ENCODE measurements at places on chromosomes 1 and 21.

GRCh38 chr1:219931033-219931432 is 2.7 kb upstream of the SLC30A10 start:
- DNase-seq: no peak

DNA sequence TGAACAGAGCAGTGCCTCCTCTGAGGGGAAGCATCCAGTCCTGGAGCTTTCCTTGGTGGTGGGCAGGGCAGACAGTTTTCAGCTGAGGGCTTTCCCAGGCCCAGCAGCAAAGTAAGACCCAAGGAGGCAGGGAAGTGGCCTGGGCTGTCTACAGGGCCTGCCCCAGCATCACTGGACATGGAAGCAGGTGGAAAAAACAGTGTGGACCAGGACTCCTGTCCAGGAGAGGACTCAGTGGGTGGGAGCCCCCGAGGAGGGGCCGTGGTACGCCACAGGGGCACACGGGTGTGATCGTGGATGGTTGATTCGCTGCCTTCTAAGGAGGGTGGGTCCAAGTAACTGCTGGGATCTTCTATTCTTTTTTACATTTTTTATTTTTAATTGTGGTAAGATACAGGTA is 387.6 kb downstream of the KIF26B start:
- DNase-seq: no peak

GRCh38 chr1:91736715-91737615 is 149.0 kb downstream of the TGFBR3 start:
- peak; percentile 94 for DNase-seq

DNA sequence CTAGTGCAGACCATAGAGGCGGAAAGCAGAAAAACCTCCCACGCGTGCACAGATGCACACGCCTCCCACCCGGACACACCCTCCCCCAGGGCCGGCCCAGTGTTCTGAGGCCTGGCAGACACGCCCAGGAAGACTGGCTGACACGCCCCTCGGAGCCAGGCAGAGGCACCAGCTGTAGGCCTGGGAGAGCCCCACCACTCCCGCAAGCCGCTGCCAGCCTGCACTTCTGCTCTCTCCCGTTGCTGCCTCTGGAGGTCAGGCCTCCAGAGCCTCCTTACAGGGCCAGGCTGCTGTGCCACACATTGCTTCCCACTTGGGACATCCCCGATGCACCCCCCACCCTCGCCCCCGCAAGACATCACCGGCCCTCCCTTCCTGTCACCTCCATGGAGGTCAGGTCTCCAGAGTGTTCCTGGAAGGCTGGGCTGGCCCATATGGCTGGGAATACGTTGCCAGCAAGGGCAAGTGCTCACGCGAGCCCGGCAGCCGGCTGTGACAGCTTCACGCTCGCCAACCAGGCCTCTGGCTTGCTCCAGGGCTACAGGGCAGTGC is 40.4 kb downstream of the CASZ1 start:
- peak; percentile 34 for DNase-seq

DNA sequence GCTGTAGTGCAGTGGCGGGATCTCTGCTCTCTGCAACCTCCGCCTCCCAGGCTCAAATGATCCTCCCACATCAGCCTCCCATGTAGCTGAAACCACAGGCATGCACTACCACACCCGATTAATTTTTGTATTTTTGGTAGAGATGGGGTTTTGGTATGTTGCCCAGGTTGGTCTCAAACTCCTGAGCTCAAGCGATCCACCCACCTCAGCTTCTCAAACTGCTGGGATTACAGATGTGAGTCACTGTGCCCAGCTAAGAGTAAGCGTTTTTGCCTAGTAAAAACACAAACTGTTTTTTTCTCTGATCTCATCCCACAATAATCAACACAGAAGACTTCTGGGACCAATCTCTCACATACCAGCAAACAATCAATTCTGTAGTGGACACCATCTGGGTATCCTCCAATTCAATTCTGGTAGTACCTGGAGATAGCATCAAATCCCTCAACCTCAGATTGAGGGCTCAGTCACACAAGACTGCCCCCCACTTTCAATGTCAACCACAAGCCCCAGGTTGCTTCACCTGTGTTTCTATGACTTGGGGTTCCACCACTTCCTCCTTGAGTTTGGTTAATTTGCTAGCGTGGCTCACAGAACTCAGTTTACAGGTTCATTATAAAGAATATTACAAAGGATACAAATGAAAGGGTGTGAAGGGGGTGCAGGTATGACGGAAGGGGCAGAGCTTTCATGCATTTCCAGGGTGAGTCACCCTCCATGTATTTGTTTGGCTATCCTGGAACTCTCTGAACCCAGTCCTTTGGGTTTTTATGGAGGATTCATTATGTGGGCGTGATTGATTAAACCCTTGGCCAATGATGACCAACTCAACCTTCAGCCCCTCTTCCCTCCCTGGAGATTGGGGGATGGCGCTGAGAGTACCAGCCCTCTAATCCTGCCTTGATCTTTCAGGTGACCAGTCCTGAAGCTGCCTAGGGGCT is 40.0 kb upstream of the RHOU start:
- DNase-seq: no peak

- peak; percentile 86 for DNase-seq
Measured at GRCh38 chr1:8202182-8202905, 115.6 kb upstream of the SLC45A1 start.

- DNase-seq: no peak
Measured at GRCh38 chr1:225517697-225518096, 89.9 kb upstream of the LBR start.

GRCh38 chr1:89125913-89126580 is at the start of gene GBP2:
TSS of gene GBP2 (minus strand) at chr1:89126114. CDS start at chr1:89121966, 4,148 bp downstream.
- peak; percentile 69 for DNase-seq

GRCh38 chr1:239831577-239832355 is 259.9 kb upstream of the FMN2 start:
- DNase-seq: no peak

DNA sequence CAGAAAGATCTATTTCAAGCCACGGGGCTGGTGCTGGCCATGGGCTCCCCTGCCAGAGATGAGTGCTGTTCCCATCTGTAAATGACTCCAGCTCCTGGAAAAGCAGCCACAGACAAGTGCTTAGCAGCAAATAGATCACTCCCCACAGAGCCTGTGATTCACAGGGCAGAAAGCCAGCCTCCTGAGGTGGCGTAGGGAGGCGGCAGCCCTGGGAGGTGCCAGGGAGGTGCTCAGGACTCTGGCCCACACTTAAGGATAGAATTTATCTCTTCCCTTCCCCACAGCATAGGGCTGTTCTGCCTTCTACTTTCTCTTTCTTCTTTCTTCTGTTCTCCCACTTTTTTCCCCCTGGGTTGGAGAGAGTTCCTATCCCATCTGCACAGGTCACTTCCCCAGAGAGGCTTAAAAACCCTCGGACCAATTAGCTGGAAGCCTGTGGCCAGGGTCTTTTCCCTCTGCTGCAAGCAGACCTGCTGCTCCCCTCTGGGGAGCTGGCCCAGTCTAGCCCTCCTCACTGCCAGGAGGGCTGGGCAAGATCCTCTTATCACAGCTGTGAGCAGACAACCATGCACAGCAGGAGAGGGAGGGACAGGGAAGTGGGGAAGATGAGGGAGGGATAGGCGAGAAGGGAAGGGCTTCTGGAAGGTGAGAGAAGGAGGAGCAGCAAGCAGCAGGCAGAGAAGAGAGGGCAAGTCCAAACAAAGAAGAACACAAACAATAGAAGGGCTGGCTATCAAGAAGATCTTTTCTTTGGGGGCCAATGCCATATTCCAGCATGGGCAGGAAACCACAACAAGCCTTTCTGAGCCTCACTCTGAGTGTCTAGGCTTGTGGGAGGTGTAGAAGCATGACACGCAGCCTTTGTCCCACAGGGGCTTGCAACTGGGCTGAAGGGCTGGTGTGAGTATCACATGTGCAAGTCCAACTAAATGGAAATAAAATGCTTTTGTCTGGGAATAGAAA is 41.0 kb downstream of the KCND3 start:
- DNase-seq: peak; percentile 69

DNA sequence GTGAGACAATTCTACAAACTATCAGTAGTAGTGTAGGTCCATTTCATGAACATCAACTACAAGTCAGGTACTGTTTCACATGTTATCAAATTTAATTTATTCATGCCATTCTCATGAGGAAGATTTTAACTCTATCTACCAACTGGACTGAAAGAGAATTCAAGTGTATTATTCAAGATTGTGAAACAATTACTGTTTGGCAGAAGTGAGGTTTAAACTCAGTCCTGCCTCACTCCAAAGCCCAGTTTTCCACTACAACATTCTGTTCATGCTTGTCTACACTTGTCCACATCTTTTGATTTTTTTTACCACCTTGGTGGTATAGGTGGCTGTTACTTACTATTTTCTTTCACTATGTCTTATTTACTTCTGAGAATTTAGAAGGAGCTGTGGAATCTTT is 272.9 kb downstream of the TGFB2 start:
- DNase-seq: no peak

DNA sequence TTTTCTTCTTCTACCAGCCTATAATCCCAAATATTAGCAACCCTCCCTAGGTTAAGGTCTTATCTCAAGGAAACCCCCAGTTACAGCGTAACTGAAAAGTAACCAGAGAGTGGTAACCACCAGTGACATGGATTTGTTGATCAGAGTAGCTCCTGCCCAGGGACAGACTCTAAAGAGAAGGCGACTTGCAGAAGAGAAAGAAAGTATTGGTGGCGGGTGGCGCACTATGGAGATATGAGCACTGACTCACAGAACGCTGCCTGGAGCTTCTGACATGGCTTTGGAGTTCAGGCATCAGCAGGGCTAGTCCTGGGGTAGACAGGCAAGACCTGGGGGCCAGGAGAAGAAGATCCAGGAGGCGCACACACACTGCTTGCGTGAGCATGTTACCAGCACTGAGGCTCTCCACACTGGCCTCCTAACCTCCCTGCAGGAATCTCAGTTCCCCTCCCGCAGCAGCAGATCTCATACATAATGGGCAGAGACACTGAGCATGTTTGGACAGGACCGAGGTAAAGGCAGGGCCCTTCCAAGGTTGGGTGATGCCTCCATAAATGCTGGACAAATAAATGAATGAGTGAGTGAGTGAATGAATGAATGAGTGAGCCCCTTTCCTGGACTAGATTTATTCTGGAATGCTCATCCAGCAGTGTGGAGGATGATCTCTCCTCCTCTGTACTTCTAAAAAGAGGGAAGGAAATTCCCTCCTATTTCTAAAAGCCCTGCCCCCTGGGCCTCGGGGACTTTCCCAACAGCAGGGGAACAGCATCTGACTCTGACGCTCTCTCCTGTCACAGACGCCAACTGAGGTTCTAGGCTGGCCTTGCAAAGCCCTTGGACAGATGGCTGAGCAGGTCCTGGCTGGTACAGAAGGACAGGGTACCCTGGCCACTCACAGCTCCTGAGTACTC is 175.5 kb downstream of the CLIC6 start:
- DNase-seq: no peak

DNA sequence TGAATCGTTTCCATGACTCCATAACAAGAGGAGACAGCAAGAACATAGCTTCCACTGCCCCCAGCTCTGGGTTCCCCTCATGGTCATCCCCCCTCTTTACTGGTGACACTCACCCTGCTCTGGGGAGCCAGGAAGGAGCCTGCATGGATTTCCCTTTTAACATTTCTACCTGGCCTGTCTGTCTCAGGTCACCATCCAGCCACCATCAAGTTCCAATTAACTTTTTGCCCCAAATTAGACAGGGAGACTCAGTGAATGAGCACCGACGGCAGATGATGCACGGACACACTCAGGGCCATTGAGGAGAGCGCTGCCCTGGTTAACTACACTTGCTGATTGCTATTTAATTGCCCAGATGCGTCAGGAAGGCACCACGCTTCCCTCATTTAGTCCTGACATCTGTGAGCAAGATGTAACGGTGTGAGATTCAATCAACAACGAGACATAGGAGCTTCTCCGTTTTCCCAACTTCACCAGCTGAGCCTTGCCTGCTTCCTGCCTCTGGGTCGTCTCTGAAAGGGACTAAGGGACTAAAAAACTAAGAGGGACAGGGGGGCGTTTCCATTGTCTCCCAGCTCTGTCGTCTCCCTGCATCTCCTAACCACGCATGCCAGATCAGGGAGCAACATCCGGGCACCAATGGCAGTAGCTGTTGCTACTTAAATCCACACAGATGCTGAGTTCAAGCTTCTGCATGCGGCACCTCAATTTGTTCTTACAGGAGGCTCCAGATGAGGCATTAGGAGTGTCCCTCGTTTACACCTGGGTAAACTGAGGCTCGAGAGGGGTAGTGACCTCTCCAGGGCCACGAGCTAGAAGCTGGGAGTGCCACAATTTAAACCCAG is 426.7 kb downstream of the NPHP4 start:
- no peak for DNase-seq

- no peak for DNase-seq
Measured at GRCh38 chr1:207825719-207826556, 74.1 kb downstream of the CD46 start.

DNA sequence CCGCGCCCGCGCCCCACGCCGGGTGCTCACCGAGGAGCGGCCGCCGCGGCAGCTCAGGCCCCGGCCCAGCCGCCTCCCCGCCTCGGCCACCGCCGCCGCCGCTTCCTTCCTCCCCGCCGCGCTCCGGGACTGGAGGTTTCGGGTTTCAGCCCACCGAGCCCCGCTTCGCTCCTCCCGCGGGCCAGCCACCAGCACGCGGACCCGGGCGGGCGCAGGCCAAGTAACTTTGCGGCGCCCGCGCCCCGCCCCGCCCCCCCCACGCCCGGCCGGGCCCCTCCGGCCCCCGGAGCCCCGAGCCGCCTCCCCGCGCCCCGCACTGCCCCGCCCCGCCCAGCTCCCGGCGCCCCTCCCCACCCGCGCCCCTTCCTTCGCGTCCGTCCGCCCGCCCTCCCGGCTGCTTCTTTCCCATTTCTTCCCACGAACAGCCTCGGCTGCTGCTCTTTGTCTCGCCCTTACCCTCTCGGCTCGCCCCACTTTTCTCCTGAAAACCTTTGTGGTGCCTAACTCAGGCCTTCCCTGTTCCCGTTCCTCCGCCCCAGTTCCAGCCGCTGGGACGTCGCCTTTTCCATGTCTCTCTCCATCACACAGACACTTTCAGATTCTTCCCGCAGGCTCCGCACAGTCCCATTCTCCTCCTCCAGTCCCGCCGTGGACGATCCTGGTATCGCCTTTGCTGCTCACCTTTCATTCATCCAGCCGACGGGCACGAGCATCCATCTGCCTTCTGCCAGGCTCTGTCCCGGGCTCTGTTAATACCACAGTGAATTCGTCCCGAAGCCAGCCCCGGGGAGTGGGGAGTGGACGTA is at the start of gene GPR161:
GPR161 (minus strand) TSS at position 222 of the 806 bp plus-strand sequence. CDS start 32,080 bp downstream, outside the sequence.
- peak; percentile 61 for DNase-seq

DNA sequence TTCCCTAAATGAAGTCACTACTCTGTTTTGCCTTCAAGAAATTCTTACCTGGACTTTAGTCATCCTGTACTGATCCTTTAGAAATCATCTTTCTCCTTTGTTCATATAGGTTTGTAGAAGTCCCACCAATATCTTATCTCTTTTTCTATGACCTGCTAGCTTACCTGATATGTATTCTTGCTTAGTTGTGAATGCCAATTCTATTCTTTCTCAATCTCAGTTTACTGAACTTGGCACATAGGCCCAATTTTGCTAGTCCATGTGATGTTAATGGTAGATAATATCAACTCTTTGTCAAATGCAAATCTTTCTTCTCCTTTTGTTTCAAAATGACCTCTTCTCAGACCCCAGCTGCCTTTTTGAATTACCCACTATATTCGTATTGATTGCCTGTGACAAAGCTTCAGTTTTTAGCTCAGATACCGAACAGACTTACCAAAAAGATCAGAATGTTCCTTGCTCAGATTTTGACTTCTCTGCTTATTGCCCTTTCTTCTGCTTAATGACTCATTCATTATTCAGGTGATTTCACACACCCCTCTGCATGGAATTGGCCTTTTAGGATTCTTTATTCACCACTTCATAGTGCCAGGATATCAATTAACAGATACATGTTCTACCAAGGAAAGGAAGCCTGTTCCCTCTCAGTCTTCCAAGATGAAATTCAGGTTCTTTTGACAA is 20.6 kb downstream of the IPO9 start:
- no peak for DNase-seq

GRCh38 chr1:94254073-94254810 is 16.9 kb upstream of the ARHGAP29 start:
- DNase-seq: no peak

All from fibroblast of skin of back (primary cell).